Left colon (tissue), 2 donors: ENCODE measurements at places on chromosomes 2 and 18.

- DNase-seq: no peak
These were observed 78.2 kb downstream of the KCTD1 start for GRCh38 chr18:26470011-26470637.

DNA sequence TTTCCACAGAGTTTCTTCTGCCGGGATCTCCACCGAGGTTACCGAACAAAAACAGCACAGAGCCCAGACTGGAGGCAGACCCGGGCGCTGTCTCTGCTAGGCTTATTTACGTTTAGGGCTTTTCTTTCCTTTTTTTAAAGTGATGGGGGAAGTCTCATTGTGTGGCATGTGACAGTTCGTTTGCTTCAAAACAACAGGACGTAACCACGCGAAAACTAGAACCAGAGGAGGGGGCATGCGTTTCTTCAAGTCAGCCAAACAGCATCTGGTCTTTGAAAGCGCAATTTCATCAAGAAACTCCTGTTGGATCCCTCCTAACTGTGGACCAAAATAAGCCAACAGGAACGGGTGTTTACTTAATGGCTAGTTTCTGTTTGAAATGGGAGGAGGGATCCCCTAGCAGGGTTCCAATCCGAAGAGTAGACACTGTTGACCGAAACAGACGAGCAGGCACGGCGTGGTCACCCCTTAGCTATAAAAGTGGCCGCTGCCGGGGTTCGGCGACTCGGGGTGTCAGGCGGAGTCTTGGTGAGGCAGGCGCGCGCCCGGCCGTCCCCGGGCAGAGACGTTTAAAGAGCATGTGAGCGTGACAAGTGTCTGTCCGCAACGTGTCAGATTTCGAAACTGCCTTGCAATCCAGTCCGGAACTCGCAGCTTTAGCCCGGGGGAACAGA, 997 bp upstream of the TGIF1 start:
- peak; percentile 81 for DNase-seq

DNA sequence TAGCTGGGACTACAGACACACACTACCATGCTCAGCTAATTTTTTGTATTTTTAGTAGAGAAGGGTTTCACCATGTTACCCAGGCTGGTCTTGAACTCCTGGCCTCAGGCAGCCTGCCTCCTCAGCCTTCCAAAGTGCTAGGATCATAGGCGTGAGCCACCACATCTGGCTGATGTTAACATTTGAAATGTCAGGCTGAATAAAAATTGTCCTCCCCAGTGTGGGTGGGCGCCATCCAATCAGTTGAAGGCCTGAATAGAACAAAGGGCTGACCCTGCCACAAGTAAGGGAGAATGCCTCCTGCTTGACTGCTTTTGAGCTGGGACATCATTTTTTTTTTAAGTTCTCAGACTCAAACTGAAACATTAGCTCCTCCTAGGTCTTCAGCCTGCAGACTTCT, 21.0 kb upstream of the RHOB start:
- no peak for DNase-seq

DNA sequence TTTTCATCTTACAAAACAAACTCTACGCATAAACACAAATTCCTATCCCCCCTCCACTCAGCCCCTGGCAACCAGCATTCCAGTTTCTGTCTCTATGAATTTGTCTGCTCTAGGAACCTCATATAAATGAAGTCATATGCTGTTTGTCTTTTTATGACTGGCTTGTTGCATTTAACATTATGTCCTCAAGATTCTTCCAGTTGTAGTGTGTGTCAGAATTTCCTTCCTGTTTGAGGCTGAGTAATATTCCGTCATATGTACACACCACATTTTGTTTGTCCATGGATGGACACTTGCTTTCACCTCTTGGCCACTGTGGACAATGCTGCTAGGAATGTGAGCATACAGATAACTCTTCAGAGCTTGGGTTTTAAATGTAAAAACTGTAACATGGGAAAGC, 272.1 kb downstream of the GBX2 start:
- DNase-seq: no peak

DNA sequence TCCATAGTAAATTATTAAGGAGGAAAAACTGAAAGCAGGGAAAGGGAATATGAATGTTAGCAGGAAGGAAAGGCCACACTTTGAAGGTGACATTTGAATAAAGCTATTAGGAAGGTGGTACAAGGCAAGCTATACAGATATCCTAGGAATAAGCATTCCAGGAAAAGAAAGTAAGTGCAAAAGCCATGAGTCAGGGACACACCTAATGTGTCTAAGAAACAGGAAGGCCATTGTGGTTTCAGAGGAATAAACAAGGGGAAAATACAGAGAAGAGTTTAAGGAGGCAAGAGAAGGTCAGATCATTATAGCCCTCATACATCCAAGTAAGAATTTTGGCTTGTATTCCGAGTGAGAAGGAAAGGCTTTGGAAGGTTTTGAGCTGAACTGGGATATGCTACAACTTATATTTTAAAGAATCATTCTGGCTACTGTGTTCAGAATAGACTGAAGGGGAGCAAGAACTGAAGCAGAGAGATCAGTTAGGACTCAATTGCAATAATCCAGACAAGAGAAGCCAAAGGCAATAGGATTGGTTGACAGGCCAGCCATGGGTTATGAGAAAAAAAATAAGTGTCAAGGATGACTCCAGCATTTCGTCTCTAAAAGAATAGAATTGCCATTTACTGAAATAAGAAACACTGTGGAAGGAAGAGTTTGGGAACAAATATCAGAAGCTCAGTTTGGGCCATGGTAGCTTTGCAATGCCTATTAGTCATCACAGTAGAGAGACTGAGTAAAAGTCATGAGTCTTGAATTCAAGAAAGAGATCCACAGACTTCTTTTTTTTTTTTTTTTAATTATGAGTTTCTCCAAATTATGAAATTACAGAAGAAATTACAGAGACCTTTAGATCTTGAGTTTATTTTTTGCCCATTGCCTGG, 11.3 kb downstream of the RAD51AP2 start:
- no peak for DNase-seq

DNA sequence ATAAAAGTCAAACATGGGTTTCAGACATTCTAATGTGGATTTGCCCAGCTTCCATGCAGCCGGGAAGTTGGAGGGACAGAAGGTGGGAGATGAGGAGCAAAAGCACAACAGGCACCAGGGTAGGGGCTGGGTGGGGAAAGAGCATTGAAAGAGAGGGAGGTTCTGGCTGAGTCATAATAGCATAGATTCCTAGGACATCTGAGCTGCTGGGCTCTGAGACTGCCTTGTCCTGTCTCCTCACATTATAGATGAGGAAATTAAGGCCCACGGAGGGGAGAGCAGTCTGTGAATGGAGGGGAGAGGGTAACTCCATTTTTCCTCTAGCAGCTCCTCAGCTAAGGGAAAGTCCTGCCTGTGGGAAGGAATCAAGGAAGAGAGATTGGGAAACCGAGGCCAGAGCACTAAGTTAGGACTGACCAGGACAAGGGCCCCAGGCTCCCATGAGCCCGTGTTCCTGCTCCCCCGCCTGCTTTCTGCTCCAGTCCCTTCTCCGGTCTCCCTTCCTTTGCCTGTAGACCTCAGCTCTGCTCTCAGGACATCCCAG, 26.2 kb downstream of the SH2D6 start:
- DNase-seq: no peak

DNA sequence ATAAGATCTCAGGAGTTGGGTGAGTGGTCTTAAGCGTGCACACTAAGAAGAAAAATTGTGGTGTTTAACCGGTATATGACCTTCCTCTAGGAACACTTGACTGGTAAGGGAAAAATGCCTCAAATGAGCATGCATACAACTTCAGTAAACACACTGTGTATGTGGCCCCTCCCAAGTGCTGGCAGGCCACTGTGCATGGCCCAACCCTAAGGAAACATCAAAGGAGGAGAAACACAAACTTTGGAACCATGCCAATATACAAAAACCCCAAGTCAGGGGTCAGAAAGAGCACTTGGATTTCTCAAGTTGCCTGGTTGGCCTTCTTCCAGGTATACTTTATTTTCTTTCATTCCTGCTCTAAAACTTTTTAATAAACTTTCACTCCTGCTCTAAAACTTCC, 308.9 kb upstream of the LRRTM4 start:
- no peak for DNase-seq

- peak; percentile 19 for DNase-seq
These were observed 650.5 kb downstream of the GALR1 start for GRCh38 chr18:77899972-77900754.

DNA sequence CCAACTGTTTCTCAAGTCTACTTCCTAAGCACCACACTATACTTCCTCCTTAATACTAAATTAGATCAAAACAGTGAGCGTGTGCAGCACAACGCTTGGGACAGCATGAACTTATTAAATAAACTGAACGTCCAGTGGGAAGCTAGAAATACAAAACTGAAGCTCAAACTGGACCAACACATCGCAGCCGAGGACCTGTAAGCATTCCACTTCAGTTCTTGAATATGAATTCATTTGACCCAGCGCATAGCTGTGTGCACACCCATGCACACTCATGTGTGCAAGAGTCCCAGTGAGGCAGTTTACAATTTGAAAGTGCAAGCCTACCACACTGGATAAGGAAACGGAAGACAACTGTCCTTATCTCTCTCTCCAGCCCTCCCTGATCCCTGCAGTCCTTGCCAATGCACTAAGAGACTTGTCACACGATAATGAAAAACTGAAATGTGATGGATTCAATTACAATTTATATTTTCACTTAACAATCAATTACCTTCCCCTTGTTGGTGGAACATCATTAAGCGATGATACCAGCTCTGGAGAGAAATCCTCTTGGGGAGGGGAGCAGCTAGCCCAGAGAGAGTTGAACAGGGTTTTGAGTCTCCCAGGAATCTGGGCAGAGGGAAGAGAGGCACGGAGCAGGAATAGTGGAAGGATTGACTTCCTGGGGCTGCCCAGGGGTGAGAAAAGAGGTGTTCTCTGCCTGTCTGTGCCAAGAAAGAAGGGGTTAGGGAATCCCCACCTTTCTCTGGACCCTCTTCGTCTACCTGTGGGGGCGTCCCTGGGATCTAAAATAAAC, 186.5 kb upstream of the KLHL29 start:
- DNase-seq: no peak

GRCh38 chr2:71347517-71347916, 15.9 kb downstream of the ZNF638 start:
- no peak for DNase-seq

GRCh38 chr2:23529659-23530058, 144.7 kb downstream of the KLHL29 start:
- no peak for DNase-seq

DNA sequence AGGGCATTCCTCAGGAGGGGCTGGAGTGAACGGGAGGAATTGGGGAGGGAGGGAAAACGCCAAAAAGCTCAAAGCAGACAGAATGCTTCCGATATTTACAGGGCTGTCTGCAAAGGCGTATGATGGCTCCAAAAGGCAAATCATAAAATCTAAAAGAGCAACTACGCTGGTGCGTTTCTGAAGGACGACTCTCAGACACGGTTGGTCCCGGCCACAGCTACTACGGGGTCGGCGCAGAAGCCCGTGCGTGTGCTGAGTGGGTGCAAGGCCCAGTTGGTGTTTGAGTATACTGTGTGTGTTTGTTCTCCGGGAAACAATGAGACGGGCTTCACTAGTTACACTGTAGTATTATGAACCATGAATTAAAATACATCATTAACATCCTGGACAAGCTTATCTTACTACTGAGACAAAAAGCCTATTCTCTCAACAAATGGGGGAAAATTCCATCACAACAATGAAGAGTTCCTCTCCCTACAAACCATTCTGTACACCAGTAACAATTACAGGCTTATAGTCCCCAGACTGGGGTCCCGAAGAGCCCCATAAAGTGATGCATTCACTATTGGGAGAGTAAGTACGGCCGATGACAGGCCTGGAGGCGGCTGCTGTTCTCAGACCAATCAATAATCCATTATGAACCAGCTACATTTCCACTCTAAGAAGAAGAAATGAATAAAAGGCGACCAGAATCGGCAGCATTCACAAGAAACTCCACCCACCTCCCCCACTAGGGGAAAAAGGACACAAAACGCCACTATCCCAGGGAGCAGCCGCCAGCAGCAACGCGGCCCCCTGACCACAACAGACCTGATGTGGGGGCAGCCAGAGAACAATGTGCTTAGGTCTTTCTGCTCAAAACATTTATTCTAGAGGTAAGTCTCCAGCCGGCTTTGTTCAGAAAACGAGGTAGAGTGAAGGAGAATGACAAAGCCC, 43.4 kb downstream of the ZNF516 start:
- no peak for DNase-seq

DNA sequence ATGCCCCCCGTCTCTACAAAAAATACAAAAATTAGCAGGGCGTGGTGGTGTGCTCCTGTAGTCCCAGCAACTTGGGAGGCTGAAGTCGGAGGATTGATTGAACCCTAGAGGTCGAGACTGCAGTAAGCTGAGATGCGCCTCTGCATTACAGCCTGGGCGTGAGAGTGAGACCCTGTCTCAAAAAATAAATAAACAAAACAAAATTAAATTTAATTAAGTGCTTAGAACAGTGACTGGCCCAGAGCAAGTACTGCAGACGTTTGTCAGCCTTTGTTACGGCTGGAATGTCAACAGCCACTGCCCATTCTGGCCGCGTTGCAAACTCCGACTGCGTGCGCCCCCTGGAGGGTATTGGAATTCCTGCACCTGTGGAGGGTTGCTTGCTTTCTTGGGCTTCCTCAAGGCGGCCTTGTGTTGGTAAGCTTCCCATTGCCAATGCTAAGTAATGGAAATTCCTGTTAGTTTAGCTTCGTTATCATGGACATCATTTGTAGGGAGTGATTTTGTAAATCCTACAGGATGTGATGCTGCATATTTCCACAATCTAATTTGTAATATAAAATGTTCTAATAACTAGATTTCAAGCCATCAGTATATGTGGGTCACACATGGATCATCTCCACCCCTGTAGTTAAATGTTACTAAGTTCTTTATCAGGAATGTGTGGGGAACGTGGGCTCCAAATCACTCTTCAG, 15.9 kb upstream of the ATP6V1B1 start:
- peak; percentile 60 for DNase-seq

GRCh38 chr2:28471214-28471613, 24.6 kb upstream of the PLB1 start:
- DNase-seq: no peak

DNA sequence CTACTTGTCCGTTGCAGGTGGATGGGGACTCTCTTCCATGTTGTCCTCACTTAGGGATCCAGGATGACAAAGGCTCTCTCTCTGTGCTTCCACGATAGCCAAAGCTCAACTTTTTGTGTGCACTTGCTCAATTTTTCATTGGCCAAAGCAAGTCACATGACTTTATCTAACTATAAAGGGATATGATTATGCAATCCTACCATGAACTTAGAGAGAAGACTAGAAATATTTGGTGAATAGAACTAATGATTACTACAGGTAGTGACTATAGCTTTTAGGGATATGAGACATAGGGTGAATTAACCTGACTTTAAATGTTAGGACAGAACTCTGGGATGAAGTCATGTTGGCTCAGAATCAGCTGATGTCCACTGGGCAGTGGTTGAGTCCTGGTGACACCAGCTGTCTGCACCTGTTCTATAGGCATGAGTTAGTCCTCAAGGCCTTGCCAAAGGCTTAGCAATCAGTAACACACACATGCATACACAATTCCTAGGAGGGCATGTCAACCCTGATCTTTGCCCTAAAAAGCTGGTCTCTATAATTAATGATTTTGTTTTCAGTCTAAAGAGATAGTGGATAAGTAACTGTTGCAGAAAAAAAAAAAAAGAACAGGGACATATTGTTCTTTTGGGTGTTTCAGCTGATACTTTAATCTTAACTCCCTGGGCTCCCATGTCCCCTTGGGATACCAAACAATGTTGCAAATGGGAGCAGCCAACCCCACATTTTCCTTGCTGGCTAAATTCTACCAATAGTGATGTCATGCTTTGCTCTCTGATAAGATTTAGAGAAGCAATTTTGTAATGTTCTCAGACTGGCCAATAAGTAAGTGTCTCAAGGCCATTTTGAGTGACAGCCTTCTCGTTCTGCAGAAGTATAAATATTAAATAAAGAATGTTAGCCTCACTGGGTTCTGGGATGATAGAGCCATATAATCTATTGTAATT, 12.5 kb upstream of the HK2 start:
- no peak for DNase-seq
